ENCODE measurements at places on chromosomes 6 and 20. TPM values are rescaled to one million over a fixed set of nuclear protein-coding genes. Genes with fewer than 3 reads are reported as not detected.

DNA sequence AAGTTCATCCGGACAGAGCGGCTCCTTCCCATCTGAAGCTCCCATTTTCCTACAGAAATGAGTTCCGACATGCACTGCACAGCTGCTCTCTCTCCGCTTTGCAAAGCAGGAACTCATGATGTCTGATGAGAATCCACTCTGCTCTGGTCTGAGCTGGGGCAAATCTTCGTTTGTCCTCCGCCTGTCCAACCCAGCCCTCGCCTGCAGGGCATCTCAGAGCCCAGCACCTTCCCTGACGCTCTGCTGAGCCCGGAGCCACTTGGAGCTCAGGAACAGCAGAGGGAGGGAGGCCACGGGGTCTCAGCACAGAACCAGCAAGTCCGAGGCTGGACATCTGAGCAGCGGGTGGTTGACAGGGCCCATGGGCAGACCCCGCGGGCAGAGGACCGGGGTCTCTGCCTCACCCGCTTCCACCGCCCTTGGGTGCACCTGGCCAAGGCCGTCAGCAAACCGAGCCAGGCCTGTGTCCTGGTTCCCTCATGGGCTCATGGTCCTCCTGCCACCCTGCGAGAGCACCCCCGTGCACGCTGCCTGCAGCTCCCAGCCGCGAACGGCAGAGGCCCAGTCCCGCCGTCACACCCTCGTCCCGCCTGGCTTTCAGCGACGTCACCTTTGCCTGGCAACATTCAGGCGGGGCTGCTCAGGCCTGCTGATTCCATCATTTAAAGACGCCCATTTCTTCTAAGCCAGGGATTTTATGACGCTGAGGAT is 78.5 kb upstream of the BHLHE23 start:
- no peaks in the 10 kb centered on the region for H3K4me1 ChIP-seq
- H3K36me3 ChIP-seq = no peaks in the 10 kb centered on the region
- peak; percentile 28 for DNase-seq
- H3K27me3 ChIP-seq = no peaks in the 10 kb centered on the region

DNA sequence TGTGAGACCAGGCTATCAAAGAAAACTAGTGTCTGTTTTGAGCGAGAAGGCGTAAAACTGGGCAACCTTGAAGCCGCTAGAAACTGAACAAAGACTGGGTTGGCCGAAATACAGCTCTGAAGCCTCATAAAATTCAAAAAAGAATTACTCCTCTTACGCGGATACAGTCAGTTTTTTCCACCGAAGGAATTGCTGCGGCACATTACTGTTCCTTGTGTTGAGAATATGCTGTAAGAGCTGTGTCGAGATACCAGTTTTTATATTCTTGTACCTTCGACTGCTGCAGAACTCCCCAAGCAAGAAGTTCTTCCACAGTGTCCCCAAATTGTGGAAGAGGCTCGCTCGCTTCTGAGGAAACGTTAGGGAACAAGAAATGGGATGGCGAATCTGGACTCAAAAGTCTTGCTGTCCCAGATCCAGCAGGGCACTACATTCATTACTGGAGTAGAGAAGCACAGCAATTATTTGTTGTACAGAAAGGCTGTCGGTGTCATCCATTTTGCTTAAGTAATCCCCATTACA is 523 bp upstream of the COX7A2 start:
- H3K36me3 ChIP-seq = peaks cover 19% of the 10 kb centered on the region
- no peak for DNase-seq
- peaks cover under 1% of the 10 kb centered on the region for H3K4me1 ChIP-seq
- H3K4me3 ChIP-seq = peak overlapping the region; percentile 97

DNA sequence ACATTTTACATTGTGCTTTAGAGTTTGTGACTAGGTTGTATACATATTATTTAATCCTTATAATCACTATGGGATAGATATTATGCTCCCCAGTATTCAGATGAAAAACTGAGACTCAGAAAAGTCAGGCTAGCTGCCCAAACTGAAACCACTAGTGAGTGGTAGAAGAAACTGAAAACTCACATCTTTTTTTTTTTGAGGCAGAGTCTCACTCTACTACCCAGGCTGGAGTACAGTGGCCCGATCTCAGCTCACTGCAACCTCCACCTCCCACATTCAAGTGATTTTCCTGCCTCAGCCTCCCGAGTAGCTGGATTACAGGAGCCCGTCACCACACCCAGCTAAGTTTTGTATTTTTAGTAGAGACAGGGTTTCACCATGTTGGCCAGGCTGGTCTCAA is 22.2 kb downstream of the RNF24 start:
- no peak overlapping the region for H3K27ac ChIP-seq
- peaks cover 2% of the 10 kb centered on the region for H3K36me3 ChIP-seq
- no peak for DNase-seq
- H3K27me3 ChIP-seq = no peaks in the 10 kb centered on the region
- no peaks in the 10 kb centered on the region for H3K4me1 ChIP-seq

DNA sequence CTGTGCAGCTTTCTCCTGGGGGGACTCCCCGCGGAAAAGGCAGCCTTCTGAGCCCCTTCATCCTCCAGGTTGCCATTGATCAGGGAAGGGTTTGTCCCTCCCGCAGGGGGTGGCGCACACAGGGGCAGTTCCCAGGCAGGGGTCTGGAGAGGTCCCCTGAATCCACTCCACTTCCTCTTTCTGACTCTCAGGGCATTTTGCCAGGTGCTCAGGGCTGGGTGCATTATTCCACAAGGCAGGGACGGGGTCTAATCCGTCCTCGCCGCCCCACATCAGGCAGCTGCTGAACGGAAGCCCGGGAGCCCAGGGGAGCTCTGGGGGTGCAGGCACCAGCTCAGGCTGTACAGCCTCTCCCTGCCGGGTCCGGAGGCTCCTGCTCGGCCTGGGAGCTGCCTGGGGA is 180.9 kb downstream of the TTLL2 start:
- no peaks in the 10 kb centered on the region for H3K4me1 ChIP-seq
- H3K27me3 ChIP-seq = no peaks in the 10 kb centered on the region
- no peak overlapping the region for H3K27ac ChIP-seq
- DNase-seq = no peak
- H3K4me3 ChIP-seq = no peak overlapping the region

GRCh38 chr6:18218233-18218632 is 46.1 kb downstream of the DEK start:
- no peak overlapping the region for H3K4me3 ChIP-seq
- H3K4me1 ChIP-seq = no peaks in the 10 kb centered on the region
- DNase-seq = no peak
- H3K27ac ChIP-seq = no peak overlapping the region
- H3K27me3 ChIP-seq = no peaks in the 10 kb centered on the region
- H3K36me3 ChIP-seq = peaks cover 37% of the 10 kb centered on the region

DNA sequence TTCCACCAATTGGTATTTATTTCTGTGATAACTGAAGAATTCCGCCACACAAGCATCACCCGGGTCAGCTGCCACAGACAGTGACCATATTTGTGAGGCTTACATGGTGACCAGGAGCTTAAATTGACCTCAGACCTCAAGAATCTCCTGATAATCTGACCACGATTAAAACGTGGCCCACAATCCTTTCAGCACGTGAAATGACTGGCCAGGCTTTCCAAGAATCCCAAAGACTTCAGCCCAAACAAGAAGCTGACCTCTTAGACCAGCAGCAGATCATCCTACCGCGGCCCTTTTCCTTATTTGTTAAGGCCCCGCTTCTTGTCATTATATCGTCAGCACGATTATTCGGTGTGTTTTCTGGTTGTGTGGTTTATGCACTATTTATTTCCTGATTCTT is 45.6 kb upstream of the CD93 start:
- DNase-seq = no peak
- H3K4me3 ChIP-seq = no peak overlapping the region
- H3K36me3 ChIP-seq = peaks cover 2% of the 10 kb centered on the region
- no peaks in the 10 kb centered on the region for H3K4me1 ChIP-seq
- no peaks in the 10 kb centered on the region for H3K27me3 ChIP-seq
- no peak overlapping the region for H3K27ac ChIP-seq

Gene CCN6
- total RNA-seq = not detected

Gene ZNF334
- 17.2 TPM for total RNA-seq

Gene CD40
- total RNA-seq = 7.8 TPM

Gene GRIK2
- 0.90 TPM for total RNA-seq

Data from H9 (cell line).